Ovary (tissue), 10 donors: ENCODE measurements at places on chromosomes 12 and 14. TPM values are rescaled to one million over a fixed set of nuclear protein-coding genes. Genes with fewer than 3 reads are reported as not detected.

Gene NYNRIN
- total RNA-seq, result 63.6 TPM

GRCh38 chr14:103112400-103113243 lies 10.6 kb upstream of the TNFAIP2 start:
- DNase-seq, result no peak

GRCh38 chr12:116818341-116818856 lies 62.8 kb downstream of the HRK start:
- DNase-seq, result peak; percentile 36

Gene CISTR
- not detected for total RNA-seq

Gene KLRC2
- 2.6 TPM for total RNA-seq

Gene KCNJ8
- total RNA-seq, result 16.3 TPM

- DNase-seq, result no peak
These were observed 4.1 kb downstream of the TMEM121 start for GRCh38 chr14:105530285-105531087.

Gene TGM1
- 152 TPM for total RNA-seq

DNA sequence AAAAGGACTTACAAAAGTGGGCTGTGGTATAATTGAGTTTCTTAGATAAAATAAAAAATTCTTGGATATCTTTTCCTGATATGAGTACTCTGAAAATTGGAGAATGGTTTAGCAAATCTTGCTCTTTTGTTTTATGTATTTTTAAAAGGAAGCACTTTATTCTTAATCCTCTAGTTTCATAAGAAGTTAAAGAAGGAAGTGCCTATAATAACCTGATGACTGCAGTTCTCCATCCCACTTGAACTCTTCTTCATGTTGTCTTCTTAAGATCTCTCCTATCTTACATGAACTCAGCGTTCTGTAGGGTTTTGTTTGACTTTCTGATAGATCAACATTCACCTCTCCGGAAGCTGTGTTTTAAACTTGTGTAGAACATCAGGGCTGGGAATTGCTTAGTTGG lies 271.0 kb downstream of the ERC1 start:
- DNase-seq, result no peak

Gene MMP17
- total RNA-seq, result 9.3 TPM

- DNase-seq, result peak; percentile 76
These were observed 44.0 kb downstream of the RBMS2 start for GRCh38 chr12:56565510-56566101.

GRCh38 chr14:69313176-69313575 lies 53.2 kb downstream of the GALNT16 start:
- DNase-seq, result no peak

GRCh38 chr12:6146951-6147350 lies 22.5 kb upstream of the VWF start:
- DNase-seq, result no peak

Gene CLEC1A
- total RNA-seq, result 1.5 TPM

Gene ZDHHC22
- total RNA-seq, result not detected

- no peak for DNase-seq
These were observed 930.5 kb upstream of the NOVA1 start for GRCh38 chr14:27528328-27528727.

GRCh38 chr12:57700317-57700716 lies 6.4 kb downstream of the OS9 start:
- DNase-seq, result no peak

Gene SETD1B
- total RNA-seq, result 28.6 TPM

- no peak for DNase-seq
These were observed 11.1 kb downstream of the RASSF3 start for GRCh38 chr12:64621257-64621942.

Gene STAC3
- 1.8 TPM for total RNA-seq

DNA sequence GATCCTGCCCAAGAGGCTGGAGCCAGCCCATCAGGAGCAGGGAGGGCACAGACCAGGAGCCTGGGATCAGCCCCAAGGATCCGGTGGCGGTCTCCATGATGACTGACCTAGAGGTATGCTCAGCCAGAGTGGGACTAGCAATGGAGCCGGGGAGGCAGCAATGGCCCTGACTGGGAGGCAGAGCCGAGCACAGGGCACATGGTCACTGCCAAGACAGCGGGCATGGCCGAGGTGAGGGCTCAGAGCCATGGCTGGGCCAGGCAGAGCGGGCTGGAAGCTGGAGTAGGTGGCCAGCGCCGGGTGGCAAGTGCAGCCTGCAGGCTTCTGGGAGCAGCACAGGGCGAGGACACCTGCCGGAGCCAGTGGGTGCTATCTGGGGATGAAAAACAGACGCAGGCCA lies 259.3 kb downstream of the BCL11B start:
- DNase-seq, result no peak

Gene TAS2R42
- total RNA-seq, result not detected

Gene ABCB9
- 4.5 TPM for total RNA-seq

Gene OR4E2
- not detected for total RNA-seq

Gene RHEBL1
- total RNA-seq, result 0.45 TPM
